ENCODE measurements at places on chromosomes 7 and 10.

- no peak for DNase-seq
These were observed 45.5 kb downstream of the TLX1 start for GRCh38 chr10:101176577-101176976.

GRCh38 chr7:102927312-102927933 is 14.6 kb downstream of the LRRC17 start:
- DNase-seq, result no peak

GRCh38 chr10:70074165-70074564 is 21.5 kb downstream of the MACROH2A2 start:
- DNase-seq, result no peak

DNA sequence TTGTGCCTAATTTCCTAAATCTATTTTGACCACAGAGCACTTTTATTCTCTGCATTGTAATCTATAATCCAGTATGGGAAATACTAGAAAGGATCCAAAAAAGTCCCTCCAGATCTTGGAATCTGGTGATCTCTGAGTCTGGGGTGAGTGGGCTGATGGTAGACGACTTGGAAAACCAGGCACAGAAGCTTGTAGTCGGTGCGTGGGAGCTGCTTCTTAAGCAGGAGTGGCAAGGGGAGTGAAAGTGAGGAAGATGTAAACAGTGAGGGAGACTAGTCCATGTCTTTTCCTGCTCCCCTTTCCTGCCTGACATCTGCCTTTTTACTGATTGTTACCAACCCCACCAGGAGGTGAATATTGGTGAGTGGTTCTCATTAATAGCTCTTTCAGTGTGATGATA is 6.8 kb downstream of the AUTS2 start:
- DNase-seq, result no peak

- peak; percentile 68 for DNase-seq
These were observed 24.6 kb downstream of the PRSS2 start for GRCh38 chr7:142795339-142795863.

- DNase-seq, result no peak
These were observed 94.2 kb upstream of the SLC25A13 start for GRCh38 chr7:96416116-96416515.

- DNase-seq, result no peak
These were observed 276.0 kb downstream of the SKIDA1 start for GRCh38 chr10:21249435-21249834.

DNA sequence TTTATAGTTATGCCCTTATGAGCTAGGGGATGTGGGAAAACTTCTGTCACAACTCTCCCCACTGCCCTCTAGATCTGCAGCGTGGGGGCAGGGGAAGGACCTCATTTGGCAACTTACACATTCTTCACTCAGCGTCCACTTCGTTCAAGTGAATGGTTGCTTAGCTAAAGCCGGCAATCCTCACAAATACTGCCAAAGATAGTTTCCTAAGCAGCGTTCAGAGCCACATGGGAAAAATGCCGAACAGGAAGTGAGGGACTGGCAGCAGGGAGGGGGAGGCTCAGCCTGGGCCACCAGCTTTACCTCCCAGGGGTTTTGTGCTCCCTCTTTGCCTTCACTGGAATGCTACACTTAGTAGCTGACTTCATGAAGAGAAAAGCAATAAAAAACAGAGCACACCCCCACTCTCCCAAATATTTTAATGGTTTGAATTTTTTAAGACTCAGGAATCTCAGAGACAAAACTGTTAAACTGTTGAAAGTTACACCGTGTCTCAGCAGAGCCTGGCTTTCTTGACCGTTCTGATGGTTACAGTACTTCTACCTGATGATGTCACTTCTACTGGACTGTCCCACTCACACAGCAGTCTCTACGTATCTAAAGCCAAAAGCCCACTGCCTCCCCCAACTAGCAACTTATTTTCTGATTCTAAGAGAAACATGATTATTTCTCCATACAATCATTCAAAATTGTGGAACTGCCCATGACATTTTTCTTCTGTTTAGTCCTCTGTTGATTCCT is 10.4 kb downstream of the GRM3 start:
- no peak for DNase-seq

DNA sequence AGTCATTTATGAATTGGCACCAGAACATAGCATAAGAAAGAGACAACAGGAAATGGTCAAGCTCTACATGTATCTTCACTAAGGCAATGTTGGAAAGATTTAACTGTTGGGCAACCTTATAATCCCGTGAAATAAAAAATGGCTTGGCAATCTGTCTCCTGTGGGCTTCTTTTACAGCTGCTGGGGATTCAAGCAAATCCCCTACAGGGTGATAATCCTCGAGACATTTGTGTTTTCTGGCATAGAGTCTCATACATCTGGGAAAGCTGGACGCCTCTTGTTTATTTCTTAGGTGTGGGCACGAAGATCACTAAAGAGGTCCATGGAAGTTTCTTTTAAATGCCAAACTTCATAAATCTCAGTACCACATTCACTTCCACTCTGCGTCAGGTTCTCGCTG is 82.2 kb upstream of the GPR141 start:
- no peak for DNase-seq

- no peak for DNase-seq
These were observed 114.1 kb downstream of the ICA1 start for GRCh38 chr7:8147760-8148463.

GRCh38 chr10:63549810-63550209 is 28.6 kb downstream of the REEP3 start:
- no peak for DNase-seq

DNA sequence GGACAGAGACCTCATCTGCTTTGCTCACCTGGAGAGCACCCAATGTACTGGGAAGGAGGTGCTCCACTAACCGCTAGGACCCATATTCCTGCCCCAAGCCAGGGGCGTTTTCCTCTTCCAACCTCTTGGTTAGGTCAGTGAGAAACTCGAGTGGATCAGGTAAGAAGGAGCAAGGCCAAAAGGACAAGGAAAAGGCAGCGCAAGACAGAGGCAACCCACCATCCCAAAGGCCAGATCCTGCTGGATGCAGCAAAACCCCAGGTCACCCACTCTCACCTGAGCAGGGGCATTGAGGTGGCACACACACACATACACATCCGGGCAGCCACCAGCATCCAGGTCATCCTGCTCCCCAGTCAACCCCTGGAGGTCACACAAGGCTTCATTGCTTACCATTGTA is 105.1 kb downstream of the GRID1 start:
- no peak for DNase-seq

GRCh38 chr7:70972693-70973092 is 159.3 kb upstream of the GALNT17 start:
- DNase-seq, result no peak

- DNase-seq, result no peak
These were observed 867.8 kb upstream of the CELF2 start for GRCh38 chr10:10149899-10150298.
